ENCODE measurements at places on chromosomes 16 and 17.

DNA sequence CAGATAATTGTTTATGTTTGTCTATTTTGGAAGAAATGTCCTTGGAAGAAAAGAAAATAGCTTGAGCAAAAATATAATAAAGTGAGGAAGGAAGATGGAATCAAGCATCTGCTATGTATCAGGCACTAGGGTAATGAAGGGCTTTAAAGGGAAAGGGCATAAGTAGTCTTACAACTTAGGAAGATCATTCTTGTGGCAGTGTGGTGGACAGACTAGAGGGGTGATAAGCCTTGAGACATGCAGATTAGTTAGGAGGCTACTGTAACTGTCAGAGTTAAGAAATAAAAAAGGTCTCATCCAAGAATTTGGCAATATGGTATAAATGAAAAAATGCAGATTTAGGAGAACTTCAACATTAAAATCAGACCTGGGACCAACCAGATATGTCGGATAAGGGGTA is 14.9 kb downstream of the FAM222B start:
- H3K27ac ChIP-seq: no peak overlapping the region
- no peak overlapping the region for H3K4me3 ChIP-seq

GRCh38 chr17:61734466-61734865 is 128.9 kb downstream of the BRIP1 start:
- no peaks in the 10 kb centered on the region for H3K4me1 ChIP-seq
- no peak overlapping the region for H3K4me3 ChIP-seq
- no peak overlapping the region for H3K27ac ChIP-seq
- no peaks in the 10 kb centered on the region for H3K27me3 ChIP-seq
- peaks cover 29% of the 10 kb centered on the region for H3K36me3 ChIP-seq
- DNase-seq: no peak

DNA sequence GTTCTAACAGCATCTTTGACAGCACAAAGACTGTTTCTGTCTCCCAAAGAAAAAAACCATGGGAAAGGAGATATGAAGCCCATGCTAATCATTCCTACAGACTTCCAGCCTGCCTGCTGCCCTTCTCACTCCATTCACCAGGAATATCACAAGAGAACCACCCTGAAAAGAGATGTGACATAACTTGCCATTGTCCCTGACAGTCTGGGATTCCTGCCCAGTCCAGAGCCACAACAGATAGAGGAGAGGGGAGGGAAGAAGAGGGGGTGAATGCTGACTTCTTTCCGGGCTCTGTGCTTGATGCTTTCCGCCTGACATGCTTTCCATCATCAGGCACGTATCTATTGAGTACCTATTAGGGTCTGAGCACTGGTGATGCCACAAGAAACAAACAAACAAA is 31.6 kb upstream of the ASIC2 start:
- H3K27ac ChIP-seq: no peak overlapping the region
- H3K4me3 ChIP-seq: no peak overlapping the region

DNA sequence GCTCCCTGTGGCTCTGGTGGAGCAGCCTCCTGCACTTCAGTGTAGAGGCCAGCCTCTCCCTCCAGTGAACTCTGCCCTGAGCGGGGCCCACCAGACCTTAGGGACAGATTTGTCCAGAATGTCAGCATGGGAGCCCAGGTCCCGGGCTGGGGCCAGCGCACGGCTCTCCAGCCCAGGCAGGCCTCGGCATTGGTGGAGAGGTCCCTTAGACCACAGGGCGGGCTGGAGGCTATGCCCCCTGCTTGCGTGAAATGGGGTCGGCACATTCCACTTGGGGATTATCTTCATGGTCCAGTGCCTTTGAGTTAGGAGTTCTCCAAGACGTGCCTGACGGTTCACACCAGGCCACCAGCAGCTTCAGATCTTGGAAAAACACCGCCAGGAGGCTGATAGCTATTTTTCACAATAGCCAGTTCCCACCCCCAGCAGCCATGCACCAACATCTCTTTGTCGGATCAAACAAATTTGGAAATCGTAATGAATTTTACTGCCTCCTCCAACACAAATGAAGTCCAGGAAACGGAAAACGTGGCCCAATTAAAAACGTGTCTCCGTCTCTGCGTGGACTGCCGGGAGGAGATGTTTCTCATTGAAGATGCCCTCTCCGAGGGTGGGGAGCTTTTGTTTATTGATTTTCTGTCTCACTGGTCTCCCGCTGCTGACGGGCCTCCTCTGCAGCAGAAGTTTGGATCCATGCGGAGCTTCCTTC is 110.0 kb upstream of the CIBAR2 start:
- H3K27ac ChIP-seq: no peak overlapping the region
- H3K4me3 ChIP-seq: no peak overlapping the region
- no peaks in the 10 kb centered on the region for H3K27me3 ChIP-seq
- no peaks in the 10 kb centered on the region for H3K36me3 ChIP-seq
- no peak for DNase-seq

Measured in activated T-helper 2 cell treated with anti-CD3 and anti-CD28 coated beads, Interferon-gamma antibody, Interleukin-2, Interleukin-4, amounts not matched to agents 10 μg/mL and 5 μg/mL and 100 μg/mL, durations not matched to agents 14 hours and 24 hours and 36 hours (primary cell).